ENCODE measurements at places on chromosomes 1 and 21.

DNA sequence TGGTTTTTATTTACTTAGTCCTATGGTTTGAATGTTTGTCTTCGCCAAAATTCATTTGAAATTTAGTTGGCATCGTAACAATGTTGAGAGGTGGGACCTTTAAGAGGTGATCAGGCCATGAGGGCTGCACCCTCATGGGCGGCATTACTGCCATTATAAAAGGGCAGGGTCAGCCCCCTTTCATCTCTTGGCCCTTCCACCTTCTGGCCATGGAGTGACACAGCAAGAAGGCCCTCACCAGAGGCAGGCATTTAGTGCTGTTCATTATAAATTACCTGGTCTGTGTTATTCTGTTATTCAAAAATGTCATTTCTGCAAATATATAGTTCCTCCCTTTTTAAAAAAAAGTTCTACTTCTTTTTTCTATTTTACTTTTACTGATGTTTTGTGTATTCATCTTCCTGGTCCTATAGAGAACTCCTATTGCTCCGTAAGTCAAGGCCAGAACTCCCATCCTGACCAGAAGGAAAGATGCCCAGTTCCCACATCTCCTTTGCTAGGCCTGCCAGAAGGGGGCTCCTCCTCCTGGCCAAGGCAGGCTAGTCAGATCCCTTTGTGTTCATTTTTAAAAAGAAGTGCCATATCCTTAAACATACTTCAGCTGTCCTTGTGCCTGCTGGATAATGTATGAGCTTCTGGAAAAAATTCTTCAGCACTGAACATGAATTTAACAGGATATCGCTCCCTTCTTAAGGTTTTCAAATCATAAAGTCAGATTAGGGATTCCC lies 10.0 kb upstream of the LBR start:
- no peak for DNase-seq

DNA sequence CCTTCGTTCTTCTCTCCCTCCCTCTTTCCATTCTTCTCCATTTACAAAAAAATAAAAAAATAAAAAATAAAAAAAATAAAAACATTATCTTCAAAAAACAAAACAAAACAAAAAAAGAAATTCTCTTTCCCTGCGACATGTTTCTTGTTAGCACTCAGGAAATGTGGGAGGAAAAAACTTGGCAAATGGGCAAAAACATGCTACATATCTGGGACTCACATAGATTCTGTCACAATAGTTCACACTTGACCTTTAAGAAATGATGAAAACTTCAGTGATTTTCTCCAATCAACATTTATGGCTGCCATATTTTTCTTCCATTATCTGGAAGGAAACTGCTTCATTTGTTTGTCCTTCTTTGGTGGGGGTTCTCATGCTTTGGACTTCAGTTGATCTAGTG lies 109.3 kb downstream of the PRKAB2 start:
- no peak for DNase-seq

DNA sequence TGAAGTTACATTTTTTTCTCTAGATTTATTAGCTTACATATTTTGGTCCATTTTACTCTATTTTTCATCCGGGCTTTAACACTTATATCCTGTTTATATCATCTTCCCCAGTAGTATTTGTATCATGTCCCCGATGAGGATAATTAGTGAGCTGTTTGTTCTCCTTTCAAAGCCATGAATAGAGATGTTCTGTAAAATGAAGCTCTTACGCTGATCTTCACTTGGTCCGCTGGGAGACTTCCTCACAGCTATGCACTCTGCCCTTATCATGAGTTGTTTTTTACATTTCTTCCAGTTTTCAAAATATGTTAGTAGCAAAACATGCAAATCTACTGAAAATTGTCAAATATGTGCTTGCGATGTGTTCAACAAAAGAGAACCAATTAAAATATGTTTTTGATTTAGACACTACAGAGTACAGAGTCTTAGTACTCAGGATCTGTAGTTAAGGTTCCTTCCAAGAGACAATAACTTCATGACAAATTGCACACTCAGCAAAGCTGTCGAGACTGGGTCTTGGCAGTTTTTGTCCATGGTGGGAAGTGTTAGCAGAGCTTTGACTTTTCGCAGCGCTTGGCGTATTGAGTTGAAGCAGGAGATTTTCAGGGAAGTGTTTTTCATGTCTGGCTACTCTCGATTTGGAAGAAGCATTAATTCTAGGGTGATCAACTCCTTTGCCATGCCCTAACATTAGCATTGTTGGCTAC lies 292.0 kb upstream of the ADAMTS5 start:
- no peak for DNase-seq

- DNase-seq = peak; percentile 67
These were observed 1.7 kb upstream of the ZBTB18 start for GRCh38 chr1:244049162-244050013.

GRCh38 chr21:22961258-22961657 lies 1963.0 kb downstream of the NCAM2 start:
- DNase-seq = no peak

DNA sequence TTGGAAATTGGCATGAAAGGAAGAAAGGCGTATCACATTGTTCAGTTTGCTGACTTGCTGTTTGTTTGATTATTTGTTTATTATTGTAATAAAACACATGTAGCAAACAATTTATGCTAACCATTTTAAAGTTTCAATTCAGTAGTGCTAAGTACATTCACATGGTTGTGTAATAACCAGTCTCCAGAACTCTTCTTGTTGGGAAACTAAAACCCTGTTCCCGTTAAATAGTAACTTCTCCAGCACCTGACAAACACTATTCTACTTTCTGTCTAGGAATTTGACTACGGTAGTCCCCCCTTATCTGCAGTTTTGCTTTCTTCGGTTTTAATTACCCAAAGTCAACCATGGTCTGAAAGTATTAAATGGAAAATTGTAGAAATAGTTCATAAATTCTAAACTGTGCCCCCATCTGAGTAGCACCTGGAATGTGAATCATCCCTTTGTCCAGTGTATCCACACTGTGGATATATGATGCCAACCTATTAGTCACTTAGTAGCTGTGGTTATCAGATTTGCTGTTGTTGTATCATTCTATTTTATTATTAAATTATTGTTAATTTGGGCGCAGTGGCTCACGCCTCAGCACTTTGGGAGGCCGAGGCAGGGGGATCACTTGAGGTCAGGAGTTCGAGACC lies 5.5 kb downstream of the MORC3 start:
- no peak for DNase-seq

- peak; percentile 58 for DNase-seq
These were observed 65.2 kb downstream of the BCAR3 start for GRCh38 chr1:93616221-93616995.

DNA sequence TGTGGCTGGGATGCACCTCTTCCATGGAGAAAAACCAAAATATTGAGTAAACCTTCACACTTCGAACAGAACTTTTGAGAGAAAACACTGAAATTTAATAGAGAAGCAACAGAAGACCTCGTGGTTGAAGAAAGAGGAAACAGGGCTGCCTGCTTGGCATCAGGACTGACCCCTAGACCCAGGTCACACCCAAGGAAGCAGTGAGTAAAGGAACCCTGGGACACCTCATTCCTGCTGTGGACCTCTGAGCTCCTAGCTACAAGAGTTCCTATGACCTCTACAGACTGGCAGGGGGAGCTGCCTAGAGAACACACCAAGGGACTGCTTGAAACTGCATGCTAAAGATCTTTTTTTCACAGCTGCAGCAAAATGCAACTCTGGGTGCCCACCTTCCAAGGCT lies 67.8 kb downstream of the FASLG start:
- DNase-seq = no peak

DNA sequence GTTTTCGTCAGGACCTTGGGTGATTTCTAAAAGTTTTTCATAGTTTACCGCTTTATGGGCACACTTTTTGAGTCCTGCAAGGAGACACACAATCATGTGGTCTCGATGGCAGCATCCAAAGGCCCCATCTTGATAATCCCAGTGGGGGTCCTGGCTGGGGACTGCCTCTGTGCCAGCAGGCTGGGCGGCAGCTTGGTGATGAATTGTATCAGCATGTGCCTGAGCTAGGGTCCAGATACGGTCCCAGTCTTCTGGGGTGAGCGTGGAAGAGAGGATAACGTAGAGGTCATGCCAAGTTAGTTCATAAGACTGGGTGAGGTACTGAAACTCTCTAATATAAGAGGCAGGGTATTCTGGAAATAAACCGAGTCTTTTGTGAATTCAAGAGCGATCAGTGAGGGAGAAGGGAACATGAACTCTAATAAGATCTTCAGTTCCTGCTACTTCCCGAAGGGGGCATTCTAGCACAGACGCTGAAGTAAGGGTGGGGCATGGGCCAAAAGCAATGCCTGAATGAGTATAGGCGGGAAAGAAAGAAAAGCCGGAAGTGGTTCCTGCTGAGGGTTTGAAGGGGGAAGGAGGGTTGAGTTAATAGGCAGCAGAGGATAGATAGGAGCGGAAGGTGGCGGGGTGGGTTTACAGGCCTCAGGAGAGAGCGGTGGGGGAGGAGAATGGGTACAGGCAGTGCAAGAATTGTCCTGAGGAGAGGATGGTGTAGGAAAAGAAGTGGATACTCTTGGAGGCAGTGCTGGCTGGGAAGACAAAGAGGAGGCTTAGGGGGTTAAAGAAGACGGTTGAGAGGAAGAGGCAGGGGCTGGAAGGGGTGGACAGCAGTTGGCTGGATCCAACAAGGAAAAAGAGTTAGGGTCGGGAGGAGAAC lies 1.6 kb downstream of the ERVH48-1 start:
- peak; percentile 92 for DNase-seq
